ENCODE measurements at places on chromosomes 2 and 18.

- no peak for DNase-seq
These were observed 254.9 kb downstream of the RIT2 start for GRCh38 chr18:42860548-42860947.

DNA sequence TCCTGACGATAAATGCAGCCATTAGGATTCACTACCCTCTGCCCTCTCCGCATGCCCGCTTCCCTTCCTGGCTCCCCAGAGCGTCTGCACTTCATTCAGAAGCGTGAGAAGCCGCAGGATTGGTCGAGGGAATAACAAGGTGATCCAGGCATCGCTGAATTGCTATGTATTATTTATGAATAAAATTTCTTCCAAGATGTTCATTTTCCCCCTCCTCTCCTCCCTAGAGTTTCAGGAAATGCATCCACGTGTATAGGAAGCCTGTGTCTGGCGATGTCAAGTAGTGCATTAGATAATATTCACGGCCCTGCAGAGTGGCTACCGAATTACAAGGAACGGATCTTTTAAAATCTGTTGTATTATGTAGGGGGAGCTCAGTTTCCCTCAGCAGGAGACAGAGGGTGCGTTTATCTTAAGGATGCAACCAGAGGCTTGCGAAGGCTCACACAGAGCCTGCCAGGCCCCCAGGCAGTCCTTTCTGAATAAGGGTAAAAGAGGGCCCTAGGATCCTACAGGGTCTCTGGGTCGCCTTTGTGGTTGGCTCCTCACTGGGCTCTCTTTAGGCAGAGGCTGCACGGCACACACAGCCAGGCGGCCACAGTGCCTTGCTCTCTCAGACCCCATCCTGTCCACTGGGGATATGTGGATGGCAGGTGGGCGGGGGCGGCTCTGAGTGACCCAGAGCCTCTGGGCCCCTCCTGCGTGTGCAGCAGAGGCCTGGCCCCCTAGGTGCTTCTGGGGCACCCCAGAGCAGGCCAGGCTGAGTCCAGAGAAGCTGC lies 224.1 kb upstream of the PXDN start:
- DNase-seq, result no peak

DNA sequence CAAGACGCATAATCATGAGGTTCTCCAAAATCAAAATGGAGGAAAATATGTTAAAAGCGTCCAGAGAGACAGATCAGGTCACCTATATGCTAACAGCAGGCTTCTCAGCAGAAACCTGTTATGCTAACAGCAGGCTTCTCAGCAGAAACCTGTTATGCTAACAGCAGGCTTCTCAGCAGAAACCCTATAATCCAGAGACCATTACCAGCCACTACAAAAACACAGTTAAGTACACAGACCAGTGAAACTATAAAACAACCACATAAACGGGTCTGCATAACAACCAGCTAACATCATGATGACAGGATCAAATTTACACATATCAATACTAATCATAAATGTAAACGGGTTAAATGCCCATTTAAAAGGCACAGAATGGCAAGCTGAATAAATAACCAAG lies 1548.4 kb upstream of the TMEFF2 start:
- DNase-seq, result no peak

DNA sequence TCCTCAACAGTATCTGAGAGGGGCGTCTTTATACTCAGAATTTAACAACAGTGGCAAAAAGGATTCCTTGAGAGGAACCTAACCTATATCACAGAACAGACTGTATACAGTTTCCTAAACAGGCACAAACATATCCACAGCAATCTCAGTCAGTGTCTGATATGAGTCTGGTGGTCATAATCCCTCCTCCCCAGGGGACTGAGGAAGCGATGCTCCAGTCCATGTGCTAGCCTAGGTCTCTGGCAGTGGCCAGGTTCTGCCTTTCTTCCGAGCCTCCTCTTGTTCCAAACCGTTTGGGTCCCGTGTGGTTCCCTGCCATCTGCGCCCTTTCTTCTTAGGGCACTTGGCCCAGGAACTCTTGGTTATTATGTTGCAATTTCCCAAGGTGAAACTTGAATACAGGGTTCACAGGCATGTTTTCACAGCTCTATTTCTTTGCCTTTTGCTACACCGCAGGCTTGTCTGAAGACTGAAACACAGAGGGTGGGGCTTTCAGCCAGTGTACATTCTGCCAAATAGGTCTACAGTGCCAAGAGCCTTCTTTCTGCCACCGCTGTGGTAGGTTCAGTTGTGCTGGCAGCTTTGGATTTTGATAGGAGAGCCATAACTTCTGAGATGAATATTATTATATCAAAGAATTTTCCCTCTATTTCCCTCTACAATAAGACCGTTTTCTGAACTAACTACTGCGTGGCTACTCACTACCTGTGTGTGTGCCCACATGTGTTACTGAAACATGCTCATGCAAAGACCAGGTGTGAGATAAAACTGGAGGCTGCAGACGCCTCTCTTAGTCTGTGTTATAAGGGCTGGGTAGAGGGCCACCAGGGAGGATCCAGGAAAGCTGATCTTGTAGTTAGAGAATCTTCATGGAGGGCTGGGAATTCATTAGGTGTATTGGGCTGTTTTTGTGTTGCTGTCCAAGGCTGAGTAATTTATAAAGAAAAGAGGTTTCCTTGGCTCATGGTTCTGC lies 75.0 kb upstream of the HAAO start:
- DNase-seq, result no peak

DNA sequence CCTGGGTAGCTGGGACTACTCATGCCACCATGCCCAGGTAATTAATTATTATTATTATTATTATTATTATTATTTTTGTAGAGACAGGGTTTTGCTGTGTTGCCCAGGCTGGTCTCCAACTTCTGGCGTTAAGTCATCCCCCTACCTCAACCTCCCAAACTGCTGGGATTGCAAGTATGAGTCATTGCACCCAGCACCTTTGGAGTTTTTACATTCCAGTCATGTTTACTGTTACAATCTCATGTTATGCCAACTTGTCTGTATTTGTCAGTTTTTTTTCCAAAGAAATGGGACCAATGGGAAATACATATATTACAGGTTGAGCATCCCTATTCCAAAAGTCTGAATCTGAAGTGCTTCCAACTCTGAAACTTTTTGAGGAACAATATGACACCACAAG lies 903.8 kb downstream of the SLC4A3 start:
- DNase-seq, result no peak

DNA sequence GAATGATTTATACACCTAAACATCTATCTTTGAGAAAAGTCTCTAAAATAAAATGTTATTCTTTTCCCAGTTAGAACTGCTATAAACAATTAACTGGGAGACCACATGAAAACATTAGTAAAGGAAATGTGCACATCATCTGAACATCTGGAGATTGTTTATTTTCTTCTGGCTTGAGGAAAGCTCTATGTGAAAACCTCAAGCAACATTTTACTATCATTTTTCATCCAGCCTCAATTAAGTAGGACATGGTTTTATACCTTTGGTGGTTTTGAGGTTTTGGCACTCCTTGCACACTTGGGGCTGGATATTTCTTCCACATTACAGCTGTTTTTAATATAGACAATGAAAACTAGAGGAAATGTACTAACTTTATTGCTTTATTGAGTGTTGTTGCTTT lies 609.5 kb upstream of the SLC8A1 start:
- no peak for DNase-seq

DNA sequence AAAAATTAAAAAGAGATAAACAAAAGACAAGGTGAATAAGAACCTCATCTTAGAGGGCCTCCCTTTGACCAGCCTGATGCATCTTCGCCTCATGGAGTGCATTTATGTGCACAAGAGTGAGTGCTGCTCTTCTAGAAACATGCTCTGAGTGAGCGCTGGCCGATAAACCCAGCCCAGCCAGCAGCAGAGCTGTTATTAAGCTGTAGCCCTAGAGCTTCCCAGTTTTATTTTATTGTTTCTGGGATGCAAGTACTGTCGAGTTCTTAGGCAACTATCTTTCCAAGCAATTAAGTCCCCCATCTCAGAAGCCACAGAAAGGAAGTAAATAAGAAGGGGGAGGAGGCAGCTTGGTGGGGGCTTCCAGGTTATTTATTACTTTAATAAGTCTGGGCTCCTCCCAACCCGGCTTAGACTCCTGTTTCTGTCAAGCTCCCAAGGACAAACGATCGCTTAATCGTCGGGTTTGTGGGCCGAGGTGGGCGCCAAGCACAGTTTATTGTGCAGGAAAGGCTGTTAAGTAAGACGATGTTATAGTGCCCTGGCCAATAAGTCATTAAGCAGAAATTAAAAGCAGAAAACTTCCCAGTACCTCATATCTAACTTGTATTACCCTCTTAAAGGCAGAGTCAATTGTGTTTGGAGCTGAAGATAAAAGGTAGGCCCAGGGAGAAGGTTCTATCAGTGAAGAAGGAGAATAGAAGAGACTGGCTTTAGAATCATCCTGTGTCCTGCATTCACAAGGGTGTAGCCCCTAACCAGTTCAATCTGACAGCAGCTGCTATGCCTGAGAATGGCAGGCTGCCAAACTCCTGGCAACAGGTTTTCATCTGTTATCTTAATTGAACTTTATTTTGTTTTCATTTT lies 176.3 kb downstream of the PIK3C3 start:
- no peak for DNase-seq

DNA sequence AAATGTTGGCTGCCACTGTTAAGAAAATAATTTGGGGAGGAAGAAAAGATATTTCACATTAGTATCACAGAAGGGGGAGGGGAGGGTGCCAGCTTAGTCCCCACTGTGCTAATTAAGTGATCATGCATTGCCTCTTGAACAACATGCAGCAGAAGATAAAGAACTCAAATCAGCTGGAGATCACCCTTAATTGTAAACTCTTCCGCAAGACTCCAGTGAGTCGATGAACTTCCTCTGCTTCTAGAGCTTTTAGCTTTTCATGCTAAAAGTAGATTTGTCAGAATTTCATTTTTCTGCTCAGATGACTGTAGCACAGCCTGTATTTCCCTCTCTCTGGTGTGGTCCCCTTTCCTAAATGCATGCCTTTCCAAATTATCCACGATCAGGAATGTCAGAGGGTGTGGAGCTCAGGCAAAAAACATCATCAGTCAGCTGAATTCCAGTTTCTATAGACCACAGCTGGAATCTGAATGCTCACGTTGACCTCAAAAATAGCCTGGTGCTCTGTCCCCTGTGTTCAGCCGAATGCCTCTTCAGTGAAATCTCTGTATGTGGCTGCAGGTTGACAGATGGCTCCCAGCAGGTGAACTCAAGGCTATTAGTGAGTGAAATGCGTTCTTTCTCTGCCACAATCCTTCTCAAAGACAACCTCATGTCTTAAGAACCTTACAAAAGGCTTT lies 156.8 kb upstream of the UNC80 start:
- no peak for DNase-seq

DNA sequence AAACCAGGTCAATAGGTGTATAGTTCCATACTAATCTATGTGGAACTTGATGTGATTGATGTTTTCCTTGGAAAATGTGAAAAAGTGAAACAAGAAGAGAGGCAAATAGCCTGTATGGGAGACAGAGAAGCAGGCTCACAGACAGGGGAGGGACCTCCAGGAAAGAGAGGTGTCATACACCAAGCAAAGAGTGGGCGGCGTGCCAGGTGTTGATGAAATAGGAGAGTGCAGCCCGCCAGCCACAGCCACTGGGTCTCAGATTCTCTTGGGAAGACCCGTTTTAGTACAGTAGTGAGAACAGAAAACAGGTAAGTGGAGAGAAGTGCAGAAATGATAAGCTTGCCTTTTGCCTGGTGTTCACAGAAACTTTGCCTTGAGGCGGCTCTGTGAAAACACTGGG lies 301.9 kb downstream of the ZNF407 start:
- peak; percentile 7 for DNase-seq

DNA sequence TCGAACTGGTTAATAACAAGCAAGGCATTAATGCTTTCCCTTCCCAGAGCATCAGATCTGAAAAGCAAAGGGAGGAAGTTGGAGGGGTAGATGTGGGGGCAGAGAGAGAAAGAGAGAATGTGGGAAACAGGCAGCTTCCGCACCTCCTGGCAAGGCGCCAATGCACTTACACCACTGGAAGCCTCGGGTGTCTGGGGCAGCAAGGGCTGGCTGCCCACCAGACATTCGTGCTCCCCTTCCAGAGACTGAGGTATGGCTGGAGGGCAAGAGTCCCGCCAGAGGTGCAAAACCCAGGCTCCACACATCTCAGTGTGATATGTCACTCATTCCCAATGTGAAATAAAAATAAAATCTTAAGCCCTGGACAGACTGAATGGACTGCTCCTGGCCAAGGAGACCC lies 46.4 kb downstream of the TEX51 start:
- no peak for DNase-seq

DNA sequence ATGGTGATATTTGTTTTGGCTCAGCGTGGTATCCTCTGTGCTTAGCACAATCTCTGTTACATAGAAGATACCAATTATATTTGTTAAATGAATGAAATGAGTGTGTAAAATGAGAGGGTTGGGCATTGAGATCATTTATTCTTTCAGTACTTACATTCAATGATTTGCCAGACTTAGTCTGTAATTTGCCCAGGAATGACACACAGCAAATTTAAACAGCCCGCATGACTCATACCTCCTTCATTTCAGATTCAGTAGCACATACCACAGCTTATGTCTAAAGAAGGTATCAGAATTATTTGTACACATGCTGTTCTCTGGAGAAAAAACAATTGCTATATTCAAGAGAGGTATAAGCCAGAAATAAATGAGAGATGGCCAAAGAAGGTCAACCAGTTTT lies 37.0 kb downstream of the KLHL14 start:
- no peak for DNase-seq

- peak; percentile 69 for DNase-seq
These were observed 68.7 kb downstream of the MTHFD2 start for GRCh38 chr2:74267068-74267467.

DNA sequence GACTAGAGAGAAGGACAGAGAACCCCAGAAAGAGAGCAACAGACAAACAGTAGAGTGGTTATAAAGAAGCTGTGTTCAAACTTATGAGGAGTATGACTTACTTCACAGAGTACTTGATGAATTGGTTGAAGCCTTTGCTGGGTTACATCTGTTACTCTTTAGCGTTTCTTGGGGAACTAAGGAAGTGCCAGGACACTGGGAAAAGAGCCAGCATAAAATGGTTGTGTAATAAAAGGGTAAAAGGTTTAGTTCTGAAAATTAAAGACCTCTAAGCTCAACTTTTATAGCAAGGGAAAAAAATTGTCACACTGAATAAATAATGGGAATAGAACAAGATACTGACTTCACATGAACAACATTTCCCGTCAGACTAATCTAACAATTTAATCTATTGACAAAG lies 17.0 kb upstream of the STAT4 start:
- no peak for DNase-seq

DNA sequence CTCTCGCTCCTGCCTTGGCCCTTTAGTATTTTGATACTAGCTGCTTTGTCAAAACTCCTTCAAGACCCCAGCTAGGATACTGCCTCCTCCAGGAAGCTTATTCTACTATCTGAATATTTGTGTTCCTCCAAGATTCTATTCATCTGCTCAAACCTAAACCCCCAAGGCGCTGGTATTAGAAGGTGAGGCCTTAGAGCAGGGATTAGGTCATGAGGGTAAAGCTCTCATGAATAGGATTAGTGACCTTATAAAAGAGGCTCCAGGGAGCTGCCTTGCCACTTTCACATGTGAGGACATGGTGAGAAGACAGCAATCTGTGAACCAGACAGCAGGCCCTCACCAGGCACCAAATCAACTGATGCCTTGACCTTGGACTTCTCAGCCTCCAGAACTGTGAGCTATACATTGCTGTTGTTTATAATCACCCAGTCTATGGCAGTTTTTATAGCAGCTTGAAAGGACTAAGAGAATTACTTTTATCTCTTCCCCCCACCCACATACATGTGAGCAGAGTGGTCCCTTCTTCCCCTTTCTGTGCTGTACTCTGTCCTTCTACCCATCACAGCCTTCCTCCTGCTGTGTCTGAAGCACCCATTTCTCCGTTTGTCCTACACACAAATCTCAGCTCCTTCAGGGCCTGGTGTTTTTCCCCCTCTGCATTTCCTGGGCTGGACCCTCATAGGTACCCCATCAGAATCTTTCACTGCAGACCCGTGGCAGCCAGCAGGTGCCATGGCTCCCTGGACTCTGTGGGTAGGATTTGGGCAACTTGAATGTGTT lies 54.5 kb downstream of the HS1BP3 start:
- no peak for DNase-seq
